ENCODE measurements at places on chromosomes 7 and 10.
A peak's percentile ranks its signal among the peaks of the same experiment; 100 is the strongest.

GRCh38 chr10:34249634-34250033 lies 565.5 kb downstream of the PARD3 start:
- no peak for DNase-seq

GRCh38 chr7:131459256-131459655 lies 97.2 kb downstream of the PODXL start:
- DNase-seq, result no peak

DNA sequence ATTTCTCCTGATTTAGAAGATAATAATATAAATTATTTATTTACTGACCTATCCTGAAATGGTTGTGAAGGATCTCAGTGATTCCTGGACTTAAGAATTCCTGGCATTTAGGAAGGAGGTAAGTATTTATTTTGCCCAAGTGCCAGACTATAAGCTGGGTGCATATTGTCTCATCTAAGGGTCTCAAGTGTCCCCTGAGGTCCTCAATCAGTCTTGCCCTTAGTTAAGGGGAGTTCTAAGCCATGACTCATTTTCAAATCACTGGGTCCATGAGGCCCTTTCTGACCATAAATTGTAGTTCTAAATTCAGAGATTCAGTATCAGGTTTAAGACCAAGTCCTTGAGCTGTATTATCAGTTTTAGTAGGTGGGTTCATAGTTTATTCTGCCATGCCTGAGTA lies 251.6 kb upstream of the MEOX2 start:
- DNase-seq, result no peak

- no peak for DNase-seq
Measured at GRCh38 chr7:143929224-143929920, 5.7 kb upstream of the OR2F2 start.

GRCh38 chr10:66349726-66350125 lies 576.1 kb upstream of the LRRTM3 start:
- no peak for DNase-seq

GRCh38 chr10:113585949-113586348 lies 33.1 kb downstream of the HABP2 start:
- DNase-seq, result no peak

- no peak for DNase-seq
Measured at GRCh38 chr7:27399791-27400567, 157.4 kb downstream of the EVX1 start.

GRCh38 chr10:71382757-71383156 lies 14.0 kb upstream of the CDH23 start:
- DNase-seq, result no peak

- DNase-seq, result no peak
Measured at GRCh38 chr10:29671228-29671780, 36.5 kb upstream of the SVIL start.

DNA sequence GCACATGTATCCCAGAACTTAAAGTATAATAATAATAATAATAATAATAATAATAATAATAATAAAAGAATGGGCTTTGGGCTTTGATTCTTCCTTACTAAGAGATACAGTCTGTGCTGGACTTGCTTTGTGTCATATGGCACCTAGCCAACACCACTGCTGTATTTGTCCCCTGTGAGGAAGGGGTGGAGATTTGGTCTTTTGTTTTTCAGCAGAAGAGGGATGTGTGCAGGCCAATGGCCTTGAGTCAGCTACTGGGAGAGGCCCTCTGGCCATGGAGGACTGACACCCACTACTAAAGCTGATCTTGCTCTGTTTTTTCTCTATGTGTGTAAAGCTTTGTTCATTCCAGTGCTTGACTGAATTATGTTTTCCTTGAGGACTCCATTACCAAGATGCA lies 573.0 kb upstream of the PCDH15 start:
- no peak for DNase-seq

GRCh38 chr10:25858076-25858475 lies 76.0 kb upstream of the MYO3A start:
- DNase-seq, result no peak

DNA sequence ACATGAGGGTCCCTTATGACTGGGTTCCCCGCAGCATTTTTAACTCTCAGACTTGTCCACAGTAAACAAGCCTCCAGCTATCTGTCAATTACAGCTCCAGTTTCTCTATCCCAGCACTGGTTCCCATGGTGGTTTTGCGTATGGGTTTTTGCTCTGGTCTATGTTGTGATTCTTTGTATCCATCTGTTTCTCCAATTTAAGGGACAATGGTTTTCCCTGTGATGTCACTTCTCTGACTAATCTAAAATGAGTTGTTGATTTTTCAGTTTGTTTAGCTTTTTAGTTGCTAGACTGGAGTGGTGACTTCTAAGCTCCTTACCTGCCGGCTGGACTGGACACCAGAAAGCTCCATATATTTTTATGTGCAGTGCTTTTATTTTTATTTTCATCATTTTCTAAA lies 303.7 kb downstream of the INHBA start:
- DNase-seq, result no peak

GRCh38 chr7:89145801-89146200 lies 350.3 kb upstream of the TEX47 start:
- no peak for DNase-seq

GRCh38 chr10:62046522-62047227 lies 145.2 kb downstream of the ARID5B start:
- DNase-seq, result peak; percentile 41

DNA sequence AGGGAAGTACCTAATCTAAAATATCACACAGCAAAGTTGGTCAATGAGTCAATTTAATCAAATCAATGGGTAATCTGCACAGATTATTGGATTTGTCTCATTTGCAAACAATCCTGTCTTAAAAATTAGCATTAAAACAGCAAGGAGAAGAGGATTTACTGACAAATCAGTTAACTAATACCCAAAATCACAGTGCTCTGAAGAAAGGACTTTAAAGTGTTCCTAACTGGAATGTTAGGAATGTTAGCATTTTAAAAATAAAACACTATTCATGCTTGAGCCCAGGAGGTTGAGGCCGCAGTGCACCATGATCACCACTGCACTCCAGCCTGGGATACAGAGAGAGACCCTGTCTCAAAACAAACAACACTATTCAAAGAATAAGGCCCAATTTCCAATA lies 83.1 kb downstream of the CHCHD3 start:
- no peak for DNase-seq

DNA sequence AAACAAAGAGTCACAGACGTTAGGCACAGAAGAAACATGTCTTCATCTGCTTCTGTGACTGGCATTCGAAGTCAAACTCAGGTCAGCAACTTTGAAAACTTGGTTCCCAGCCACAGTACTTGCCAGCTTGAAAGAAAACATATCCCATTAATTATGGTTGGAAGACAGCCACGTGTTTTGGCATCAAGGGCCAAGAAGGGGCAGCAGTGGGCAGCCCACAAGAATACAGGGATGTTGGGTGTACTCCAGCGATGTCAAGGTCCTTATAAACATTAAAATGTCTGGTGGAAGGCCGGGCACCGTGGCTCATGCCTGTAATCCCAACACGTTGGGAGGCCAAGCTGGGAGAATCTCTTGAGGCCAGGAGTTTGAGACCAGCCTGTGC lies 29.5 kb downstream of the JCAD start:
- DNase-seq, result no peak

GRCh38 chr7:16847381-16847860 lies 34.4 kb downstream of the AGR3 start:
- no peak for DNase-seq

DNA sequence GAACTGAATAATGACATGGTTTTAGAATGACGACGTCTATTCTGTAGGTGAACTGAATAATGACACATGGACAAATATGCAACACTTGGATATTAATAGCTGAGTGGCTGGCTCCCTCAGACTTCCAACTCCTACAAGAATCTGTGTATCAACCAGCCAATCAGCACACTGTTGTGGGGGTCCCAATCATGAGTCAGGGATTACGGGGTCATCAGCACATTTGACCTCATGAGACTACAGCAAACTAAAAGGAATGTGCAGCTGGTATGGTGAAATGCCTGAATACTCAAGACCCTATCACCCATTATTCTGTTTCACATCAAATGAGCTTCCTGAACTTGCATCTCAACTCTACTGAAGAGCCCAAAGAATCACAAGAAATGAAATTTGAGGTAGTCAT lies 192.5 kb downstream of the ANK3 start:
- DNase-seq, result no peak

DNA sequence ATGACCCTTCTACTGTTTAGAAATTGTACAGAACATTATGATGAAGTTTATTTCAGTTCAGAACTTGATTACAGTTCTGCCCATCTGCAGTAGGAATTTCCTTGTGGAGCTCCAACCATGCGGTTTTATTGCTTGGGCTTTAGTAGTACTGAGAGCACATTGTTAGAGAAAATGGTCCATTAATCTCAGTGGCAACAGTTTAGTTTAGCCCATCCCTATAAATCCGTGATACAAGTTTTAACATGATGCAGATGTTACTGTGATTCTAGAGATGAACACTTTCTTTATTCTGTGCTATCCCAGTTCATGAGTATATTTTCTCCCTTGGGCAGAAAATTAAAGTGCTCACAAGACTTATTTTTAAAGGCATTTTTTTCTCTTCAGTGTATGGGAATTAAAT lies 84.8 kb upstream of the FZD8 start:
- DNase-seq, result no peak

DNA sequence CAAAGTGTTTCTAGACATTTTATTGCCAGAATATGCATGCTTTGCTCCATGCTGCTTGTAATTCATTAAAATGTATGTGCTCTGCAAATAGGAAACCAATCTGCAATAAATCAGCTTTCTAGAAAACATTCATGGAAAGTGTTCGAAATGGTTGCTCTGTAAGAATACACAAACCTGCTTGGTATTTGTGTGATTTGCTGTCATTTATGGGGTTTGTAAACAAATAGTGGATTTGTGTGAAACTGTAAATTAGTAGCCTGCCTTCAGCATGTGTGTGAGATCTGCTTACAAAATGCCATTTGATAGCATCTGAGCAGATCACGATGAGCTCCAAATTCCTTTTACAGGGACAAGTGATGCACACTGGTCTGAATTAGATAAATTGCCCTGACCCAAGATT lies 219.0 kb upstream of the CSTF2T start:
- DNase-seq, result no peak

DNA sequence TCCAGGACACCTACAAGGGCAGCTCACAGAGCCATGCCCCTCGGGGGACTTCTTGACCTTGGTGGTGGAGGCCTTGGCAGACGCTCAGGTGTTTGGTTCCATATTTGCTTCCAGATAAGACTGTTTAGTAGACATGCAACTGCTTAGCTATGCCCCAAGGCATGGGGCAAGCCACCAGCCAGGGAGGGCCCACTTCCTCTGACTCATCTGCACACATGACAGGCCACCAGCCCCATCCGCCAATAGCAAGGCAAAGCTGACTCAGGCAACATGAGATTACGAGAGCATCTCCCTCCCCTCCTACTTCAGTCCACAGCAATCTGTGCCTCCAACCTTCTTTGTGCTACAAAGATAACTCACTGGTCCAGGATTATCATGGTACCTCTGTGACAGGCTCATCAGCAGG lies 54.9 kb downstream of the KCNMA1 start:
- no peak for DNase-seq

- no peak for DNase-seq
Measured at GRCh38 chr10:48905311-48905710, 34.3 kb downstream of the LRRC18 start.

GRCh38 chr10:45447416-45447815 lies 73.4 kb downstream of the ALOX5 start:
- no peak for DNase-seq

- DNase-seq, result no peak
Measured at GRCh38 chr7:121273467-121274167, 55.2 kb upstream of the WNT16 start.

GRCh38 chr7:132571970-132572369 lies 4.3 kb downstream of the PLXNA4 start:
- DNase-seq, result no peak

GRCh38 chr10:69312528-69312927 lies 34.2 kb downstream of the HK1 start:
- DNase-seq, result no peak

DNA sequence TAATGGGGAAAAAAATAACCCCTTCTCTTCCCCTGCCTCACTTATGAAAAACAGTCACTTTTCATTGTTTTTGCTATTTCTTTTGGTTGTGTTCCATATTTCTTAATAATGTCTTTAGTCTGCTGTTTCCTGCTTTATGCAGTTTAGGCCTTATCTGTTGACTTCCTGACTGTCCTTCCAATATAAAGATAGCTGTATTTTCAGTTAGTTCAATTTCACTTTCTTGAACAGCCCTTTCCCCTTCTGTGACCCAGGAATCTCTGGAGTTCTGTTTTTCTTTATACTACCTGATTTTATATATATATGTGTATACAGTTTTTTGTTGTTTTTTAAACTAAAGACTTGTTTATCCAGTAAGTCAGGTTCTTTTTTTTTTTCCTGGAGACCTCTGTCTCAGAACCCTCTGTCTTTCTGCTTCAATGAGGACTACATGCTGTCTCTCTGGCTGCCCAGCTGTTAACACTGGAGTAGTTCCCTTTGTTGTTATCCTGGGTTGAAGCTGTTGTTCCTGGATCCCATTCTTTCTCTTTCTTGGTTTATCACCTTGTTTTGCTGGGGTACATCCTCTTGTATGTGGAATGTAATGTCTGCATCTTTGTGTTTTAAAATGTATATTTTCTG lies 87.2 kb downstream of the GSDME start:
- no peak for DNase-seq

- no peak for DNase-seq
Measured at GRCh38 chr10:66926841-66927240, 1.0 kb downstream of the LRRTM3 start.

- no peak for DNase-seq
Measured at GRCh38 chr7:1096156-1097119, 8.5 kb downstream of the GPER1 start.

- no peak for DNase-seq
Measured at GRCh38 chr7:37027104-37027503, 302.8 kb upstream of the AOAH start.

DNA sequence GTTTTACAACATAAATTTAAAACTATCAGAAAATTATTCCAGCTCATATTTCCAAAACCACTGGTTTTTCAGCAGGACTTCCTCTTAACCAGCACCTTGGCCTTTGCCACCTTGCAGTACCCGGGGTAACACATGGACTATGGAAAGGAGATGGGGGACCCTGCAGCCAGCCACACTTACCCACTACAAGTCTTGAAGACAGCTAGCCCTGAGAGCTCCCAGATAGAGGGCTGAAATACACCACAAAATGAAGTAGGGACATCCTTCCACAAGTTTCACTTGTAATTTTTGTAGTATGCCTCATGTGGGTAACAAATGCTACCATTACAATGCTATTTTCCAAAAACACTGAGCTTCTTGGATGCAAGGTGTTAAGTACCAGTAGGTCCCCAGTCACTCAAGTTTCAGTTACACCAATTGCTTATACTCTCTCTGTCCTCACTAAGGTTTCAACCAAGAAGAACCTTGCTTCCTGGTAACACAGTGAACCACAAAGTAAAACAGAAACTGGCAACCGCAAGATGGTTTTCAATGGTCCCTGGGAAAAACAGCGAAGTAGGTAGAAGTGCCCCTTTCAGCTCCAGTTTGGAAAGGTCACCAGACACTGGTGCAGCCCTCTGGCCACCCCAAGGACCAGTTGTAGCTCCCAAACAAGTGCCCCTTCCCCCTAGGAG lies 110.9 kb downstream of the SGMS1 start:
- DNase-seq, result no peak

DNA sequence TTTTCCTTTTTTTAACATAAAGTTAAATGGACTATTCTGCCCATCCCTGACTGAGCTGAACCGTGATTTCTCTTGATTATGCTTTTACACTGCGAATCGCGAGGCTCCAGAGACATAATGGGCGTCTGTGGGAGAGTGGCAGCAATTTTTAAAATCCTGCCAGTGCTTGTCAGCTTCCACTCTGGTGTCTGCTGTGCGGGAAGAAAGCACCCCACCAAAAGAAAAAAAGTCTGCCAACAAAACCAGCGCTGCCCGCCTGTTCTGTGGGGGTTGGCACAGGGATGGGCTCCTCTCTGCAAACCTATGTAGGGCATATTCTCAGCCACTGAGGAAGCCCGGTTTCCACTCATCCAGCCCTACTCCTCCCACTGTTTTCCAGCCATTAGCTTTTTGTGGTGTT lies 592.3 kb upstream of the GALNT17 start:
- DNase-seq, result no peak

Measured in BJ (cell line).